ENCODE measurements at places on chromosomes 2 and 18.

DNA sequence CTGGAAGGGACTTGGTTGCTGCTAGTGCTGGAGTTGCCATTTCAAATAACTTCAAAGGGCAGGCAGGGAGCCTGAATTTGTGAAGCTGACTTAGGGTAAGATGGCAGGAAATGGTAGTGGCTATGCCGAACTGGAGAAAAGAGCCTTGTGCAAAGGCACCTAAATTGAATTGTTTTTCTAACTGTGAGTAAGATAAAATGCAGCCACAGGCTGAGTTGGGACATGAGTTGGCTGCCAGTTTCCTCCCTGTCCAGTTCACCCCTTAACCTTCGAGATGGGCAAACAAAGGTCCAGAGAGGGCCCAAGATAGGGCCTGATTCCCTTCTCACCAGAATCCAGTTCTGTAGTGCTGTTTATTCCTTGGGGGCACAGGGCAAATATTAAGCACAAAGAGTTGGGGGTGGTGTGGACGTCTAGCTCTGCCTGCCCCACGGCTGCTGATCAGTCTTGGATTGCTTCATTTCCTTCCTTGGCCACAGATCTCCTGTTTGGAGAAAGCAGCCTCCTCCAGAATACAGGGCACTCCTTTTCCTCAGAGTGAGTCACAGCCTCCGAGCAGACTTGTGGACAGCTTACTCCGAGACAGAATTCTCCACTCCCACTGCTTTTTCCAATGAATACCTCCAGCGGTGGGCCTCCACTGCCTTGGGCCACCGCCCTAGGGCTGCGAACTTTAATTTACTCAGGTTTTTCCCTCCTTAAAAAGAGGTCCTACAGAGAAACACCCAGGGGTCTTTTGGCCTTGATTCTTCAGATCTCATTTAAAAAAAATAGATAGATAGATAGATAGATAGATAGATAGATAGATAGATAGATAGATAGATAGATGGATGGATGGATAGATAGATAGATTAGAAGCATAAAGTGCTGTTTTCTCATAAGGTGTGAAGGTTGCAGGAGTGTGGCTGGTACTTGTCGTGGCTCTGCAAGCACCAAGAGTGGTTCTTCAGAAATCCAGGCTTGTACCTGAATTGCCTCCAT lies 18.4 kb upstream of the SLC20A1 start:
- no peak for DNase-seq

GRCh38 chr2:128608921-128609880 lies 290.5 kb upstream of the HS6ST1 start:
- DNase-seq = no peak

DNA sequence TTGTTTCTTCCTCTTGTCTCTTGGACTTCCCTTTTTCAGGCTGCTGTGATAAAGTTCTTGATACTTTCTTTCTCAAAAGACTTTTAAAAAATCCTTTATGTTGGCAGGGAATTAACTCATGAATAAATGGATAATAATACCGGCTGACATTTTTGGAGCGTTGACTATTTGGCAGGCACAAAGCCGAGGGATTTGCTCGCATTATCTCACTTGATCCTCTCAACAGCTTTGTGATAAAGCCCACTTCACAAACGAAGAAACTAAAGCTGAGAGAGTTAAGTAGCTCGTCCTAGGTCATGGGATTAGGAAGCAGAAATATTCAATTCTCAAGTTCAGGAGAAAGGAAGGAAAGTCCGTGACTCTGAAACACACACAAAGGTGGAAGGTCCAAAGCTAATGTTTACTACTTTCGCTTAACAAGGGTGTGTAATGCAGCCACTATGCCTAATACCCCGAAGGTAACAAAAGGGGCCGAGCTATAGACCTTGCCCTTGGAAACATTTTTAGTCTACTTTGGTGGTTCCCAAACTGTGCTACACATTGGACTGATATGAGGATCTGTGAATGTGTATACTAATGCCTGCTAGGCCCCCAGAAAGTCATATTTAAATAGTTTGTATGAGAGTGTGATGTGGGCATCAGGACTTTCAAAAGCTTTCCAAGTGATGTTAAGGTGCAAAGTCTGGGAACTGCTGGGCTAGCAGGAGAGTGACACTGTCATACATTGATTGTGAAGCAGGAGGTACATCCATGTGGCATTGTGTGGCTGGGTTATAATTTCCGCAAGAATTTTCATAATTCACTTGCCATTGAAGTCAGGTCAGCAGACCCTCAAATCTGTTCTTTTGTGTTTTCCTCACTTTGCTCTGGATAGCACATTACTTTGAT lies 508.4 kb downstream of the PLCL1 start:
- no peak for DNase-seq

DNA sequence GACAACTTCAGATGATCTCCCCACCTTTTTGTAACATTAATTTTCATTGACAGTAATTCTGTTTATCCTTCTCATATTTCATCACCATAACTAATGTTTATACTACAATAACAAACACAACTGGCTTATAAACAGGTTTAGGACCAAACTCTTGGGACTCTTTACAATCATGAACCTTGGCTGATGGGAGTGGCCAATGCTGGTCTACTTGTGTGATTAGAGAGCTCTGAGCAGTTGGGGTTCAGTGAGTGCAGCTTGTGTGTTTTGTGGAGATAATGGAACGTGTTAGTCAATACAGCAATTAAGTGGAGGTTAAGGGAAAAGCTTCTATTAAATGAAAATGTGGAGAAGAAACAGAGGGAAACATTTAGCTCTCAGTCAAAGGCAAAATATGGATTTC lies 207.1 kb downstream of the SPAG16 start:
- DNase-seq = no peak

DNA sequence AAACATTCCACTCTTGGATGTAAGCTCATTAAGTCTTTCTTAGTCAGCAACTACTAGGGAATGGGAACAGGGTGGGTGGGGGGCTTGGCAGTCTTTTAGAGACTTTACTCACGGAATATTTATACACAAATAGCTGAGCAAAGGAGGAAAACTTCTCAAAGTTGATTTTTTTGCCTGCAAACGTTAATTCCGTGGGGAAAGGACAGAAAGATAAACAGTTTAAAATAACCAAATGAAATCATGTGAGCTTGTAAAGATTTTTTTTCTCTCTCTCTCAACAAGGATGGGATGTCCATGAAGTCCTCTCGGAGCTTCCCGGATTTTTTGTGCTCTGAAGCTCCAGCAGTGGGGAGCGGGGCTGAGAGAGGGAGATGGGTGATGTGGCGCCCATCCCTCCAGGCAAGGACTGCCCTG lies 32.2 kb upstream of the MAT2A start:
- DNase-seq = no peak

DNA sequence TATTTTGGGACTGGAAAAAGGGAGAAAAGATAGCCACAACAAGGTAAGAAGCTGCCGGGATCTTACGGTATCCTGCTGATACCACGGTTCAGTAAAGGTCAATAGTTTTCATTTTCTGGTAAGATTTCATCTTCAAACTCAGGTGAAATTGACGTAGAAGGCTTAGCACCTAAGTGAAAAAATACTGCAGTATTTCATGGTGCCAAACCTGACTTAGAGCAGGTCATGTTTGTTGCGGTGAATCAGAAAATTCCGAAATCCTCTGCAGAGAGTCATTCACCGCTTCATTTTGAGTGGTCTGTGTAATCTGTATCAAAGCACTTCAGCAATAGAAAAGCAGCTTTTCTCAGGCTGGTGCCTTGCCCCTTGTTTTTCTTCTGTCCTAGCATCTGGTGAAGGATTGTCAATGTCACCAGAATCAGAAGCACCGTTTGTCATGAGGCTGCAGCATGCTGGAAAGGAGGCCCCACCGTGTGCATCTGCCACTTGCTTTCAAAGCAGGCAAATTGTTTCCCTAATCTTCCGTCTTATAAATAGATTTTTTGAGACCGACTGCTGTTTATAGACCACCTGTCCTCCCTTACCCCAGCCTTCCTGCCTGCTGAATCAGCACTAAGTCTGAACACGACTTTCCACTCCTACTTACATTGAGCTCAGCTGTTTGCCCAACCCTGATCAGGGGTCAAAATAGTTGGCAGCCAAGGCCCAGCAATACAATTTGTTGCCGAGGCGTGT lies 156.3 kb downstream of the EML6 start:
- no peak for DNase-seq

- DNase-seq = no peak
Observed at GRCh38 chr2:128668946-128669345, 350.3 kb upstream of the HS6ST1 start.

- no peak for DNase-seq
Observed at GRCh38 chr2:18265614-18266586, 294.6 kb downstream of the RDH14 start.

DNA sequence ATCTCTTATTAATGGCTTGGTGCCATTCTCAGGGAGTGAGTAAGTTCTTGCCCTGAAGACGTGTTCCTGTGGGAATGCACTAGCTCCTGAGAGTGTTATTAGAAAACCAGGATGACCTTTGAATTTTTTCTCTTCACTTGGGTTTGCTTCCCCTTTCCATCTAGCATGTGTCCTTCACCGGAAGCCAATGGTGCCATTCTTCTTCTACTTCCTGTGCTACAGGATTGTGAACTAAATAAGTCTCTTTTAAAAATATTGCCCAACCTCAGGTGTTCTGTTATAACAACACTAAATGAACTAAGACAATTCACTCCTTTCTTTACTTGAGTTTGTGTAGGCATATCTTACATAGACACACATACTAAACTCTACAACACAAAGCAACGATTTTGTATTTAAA lies 447.0 kb downstream of the SOX11 start:
- no peak for DNase-seq

- no peak for DNase-seq
Observed at GRCh38 chr2:144477281-144477956, 42.5 kb downstream of the ZEB2 start.

DNA sequence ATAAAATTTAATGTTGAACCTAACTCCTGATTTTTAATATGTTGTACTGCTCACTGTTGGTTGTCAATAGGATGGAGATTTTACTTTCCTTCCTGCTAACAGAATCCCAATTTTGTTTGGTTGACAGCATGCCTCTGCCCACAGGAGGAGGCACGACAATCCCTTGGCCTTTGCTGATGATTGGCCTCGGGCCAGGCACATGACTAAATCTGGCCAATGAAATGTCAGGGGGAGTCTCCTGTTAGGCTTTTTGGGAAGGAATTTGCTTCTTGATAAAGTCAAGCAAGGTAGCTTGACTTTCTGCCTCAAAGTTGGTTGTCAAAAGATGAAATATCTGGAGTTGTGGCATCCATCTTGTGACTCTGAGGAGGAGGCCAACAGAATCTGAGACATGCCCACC lies 6.8 kb upstream of the TGFA start:
- DNase-seq = no peak

GRCh38 chr2:63403820-63404219 lies 184.5 kb downstream of the WDPCP start:
- DNase-seq = no peak

GRCh38 chr2:216405588-216405987 lies 6.7 kb upstream of the SMARCAL1 start:
- DNase-seq = no peak

DNA sequence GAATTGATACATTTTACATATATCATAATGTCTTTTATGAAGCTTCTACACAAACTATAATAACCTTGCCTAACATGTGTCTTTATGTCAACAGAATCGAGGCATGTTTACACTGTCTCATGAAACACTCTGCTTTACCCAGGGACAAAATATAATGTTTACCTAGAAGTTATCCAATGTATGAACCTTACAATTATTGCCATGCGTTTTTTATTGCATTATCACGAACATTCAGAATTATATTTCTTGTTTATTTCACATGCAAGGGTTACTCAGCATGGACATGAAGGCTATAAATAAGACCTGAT lies 19.8 kb downstream of the LONRF2 start:
- no peak for DNase-seq

- no peak for DNase-seq
Observed at GRCh38 chr2:8954990-8955389, 48.5 kb downstream of the MBOAT2 start.

DNA sequence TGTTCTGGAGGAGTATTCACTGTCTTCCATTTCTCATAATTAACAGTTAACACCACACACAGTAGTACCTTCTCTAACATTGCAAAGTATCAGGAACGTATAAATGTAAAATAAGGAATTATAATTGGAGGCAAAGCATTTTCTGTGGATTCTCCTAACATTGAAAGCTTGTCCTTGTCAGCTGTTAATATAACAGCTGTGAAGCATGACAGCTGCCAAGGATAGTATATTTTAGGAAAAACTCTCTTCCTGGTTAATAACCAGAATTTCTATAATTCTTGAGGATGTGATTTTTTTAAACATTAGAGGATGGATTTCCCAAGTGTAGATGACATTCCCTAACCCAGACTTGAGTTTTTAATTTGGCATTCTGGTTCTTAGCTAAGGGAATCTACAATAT lies 110.3 kb downstream of the EPC2 start:
- DNase-seq = no peak

- no peak for DNase-seq
Observed at GRCh38 chr2:134244587-134244986, 9.3 kb upstream of the MGAT5 start.

- no peak for DNase-seq
Observed at GRCh38 chr2:170813611-170814532, 2.8 kb upstream of the GAD1 start.

- no peak for DNase-seq
Observed at GRCh38 chr2:171083451-171083850, 77.2 kb downstream of the TLK1 start.

- no peak for DNase-seq
Observed at GRCh38 chr2:181516992-181517391, 59.8 kb downstream of the ITGA4 start.

- DNase-seq = no peak
Observed at GRCh38 chr2:199690225-199690624, 160.8 kb downstream of the FTCDNL1 start.

- no peak for DNase-seq
Observed at GRCh38 chr18:70116949-70117348, 88.5 kb downstream of the RTTN start.

Measured in activated CD8-positive, alpha-beta memory T cell treated with anti-CD3 and anti-CD28 coated beads for 4 hours (primary cell).